Frontal cortex (tissue), 4 donors: ENCODE measurements at places on chromosomes 11 and 22.

GRCh38 chr22:42996646-42997365 lies 18.1 kb downstream of the PACSIN2 start:
- no peak for DNase-seq

GRCh38 chr11:65185869-65186341 lies 4.2 kb downstream of the CAPN1 start:
- DNase-seq: no peak

- DNase-seq: no peak
These were observed 6.7 kb downstream of the ZC3H7B start for GRCh38 chr22:41308054-41308453.

DNA sequence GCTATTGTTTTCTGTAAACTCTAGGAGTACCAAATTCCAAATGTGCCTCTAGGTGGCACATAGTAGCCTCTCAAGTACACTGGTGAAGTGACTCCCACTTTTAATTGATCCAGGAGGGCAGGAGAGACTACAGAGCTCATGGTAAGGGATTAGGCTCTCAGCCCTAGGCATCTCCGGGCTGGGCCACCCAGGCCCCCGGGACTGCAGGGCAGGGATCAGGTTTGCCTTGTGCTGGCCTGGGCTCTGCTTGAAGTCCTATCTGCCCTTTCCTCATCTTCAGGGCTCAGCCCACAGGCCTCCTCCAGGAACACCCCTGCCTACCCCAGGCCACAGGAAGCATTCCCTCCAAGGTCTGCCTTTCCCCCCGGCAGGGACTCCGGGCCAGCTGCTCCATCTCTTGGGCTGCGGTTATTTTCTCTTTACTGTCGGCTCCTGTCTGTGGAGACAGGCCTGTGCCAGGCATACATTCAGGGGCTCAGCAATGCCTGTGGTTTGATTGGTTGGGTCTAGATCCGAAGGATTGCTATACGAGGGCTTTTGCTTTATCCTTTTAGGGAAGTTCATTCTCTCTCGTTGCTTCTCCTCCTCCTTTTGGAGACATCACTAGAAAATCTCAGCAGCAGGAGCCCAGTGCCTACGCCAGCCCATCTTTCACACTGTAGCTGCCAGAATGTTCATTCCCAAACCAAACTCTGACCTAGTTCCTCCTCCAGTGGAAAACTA lies 32.8 kb downstream of the PARVA start:
- DNase-seq: peak; percentile 29

DNA sequence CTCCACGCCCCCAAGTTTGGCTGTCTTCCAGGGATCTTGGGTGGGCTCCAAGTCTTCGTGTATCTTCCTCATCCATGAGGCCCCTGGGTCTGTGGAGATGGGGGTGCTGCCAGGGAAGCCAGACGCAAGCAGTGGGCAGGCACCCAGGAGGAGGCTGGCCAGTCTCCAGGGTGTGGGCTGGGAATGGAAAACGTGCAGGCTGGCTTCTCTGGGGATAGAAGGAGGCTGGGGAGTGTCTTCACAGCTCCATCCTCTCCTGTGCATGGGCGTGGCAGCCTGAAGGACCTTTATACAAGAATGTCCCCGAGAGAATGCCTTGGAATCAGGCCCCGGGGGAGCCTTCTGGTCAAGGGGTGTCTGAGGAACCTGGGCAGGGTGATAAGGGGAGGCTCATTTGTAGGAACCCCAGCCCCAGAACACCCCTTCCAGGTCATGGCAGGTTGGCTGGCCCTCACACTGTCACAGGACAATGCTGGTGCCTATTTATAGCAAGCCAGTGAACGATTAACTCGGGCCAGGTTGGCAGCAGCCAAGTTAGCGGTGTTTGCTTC lies 14.0 kb downstream of the SGSM1 start:
- DNase-seq: no peak

- no peak for DNase-seq
These were observed 2.3 kb downstream of the RBX1 start for GRCh38 chr22:40953471-40953870.

DNA sequence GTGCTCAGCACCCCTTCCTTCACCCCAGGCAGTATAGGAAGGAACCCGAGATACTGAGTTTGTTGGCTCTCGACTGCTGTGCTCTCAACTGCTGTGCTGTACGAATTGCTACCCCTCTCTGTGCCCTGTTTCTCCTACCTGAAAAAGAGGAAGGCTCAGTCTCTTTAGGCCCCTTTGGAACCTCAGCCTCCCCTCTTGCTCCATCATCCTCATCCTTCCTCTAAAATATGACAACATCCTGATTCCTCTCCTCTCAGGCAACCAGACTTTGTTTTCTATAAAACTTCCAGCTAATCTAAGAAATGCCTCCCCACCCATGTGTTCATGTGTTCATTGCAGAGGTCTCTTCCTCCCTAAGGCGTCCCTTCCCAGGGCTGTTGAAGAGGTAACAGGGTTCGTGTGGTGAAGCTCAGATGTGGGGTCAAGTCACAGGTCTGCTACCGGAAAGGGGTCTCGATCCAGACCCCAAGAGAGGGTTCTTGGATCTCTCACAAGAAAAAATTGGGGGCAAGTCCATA lies 35.5 kb upstream of the CD82 start:
- no peak for DNase-seq

- no peak for DNase-seq
These were observed 2.7 kb downstream of the P2RY6 start for GRCh38 chr11:73274722-73275380.

GRCh38 chr11:77082838-77083565 lies 16.2 kb downstream of the CAPN5 start:
- no peak for DNase-seq

DNA sequence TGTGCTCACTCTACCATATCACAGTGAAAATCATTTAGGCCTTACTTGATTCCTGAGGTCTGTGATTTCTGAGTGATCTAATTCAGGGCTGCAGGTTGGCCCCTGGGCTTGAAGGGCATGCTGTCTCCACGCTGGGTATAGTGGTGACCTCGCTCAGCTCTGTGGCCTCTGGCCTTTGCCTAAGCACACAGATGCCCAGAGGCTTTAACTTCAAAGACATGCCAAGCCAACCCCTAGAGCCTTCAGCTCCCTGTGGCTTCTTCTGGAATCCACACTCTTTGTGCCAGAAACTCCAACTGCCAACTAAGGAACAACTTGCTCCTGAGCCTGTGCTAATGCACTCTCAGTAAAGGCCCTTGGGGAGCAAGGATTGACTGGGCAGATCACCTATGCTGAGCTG lies 232.6 kb upstream of the MPPED2 start:
- no peak for DNase-seq

DNA sequence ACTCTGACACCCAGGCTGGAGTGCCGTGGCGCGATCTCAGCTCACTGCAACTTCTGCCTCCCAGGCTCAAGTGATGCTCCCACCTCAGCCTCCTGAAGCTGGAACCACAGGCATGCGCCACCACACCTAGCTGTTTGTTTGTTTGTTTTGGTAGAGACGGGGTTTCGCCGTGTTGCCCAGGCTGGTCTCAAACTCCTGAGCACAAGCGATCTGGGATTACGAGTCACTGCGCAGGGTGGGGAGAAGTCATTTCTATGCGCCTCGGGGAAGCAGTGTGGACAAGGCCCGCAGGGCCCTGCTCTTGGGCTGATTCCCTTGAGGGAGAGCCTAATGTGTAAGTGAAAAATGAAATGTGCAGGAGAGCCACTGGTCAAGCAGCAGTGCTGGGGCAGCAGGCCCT lies 19.6 kb upstream of the SEPTIN5 start:
- no peak for DNase-seq

DNA sequence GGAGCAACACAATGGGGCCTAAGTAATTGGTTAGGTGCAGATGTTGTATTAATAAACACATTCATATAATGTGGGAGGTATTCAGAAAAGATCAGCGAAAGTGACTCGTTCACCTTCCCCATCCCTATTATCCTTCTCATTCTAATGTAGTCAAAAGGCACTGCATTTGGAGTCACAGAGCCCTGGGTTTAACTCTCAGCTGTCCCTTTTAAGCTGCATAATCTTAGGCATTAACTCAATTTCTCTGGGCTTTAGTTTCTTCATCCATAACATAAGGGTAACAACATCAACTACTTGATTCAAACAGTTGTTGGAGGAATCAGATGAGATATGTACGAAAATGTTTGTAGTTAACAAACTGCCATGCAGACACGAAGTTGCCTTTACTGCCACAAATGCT lies 187.6 kb upstream of the PITPNB start:
- DNase-seq: no peak

GRCh38 chr11:114183044-114183511 lies 113.1 kb upstream of the NNMT start:
- no peak for DNase-seq

DNA sequence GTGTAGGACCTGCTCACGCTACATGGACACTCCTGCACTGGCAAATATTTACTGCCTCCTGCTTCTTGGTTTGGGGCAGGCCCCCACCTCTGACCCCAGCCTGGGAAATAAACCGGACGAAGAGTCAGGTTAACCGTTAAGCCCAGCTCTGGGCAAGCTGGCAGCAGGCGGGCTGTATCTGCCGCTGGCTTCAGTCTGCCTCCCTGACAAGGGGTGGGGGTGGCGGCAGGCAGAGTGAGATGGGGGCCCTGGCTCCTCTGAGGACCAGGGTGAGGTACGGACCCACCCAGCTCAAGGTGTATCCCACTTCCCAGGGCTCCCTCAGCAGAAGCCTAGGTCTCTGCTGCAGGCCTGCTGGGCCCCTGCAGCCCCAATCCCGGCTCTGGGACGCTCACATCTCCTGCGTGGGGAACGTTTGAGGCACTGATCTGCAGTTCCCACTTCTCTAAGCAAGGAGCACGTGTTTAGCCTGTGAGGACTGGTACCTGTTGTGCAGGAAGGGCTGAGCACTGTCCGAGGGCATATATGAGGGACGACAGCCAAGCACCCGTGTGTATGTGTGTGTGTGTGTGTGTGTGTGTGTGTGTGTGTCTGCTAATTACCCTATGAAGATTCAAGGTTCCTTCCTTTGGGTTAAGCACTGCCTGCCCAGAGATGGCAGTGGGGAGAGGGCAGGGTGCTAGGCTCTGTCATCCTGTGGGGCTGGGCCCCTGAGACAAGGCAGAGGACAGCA lies 1.1 kb upstream of the LRRC75B start:
- DNase-seq: no peak

- DNase-seq: no peak
These were observed 139.6 kb upstream of the LMO1 start for GRCh38 chr11:8403310-8403709.

GRCh38 chr11:79720115-79720514 lies 279.3 kb upstream of the TENM4 start:
- DNase-seq: no peak

GRCh38 chr11:97225794-97226193 lies 836.0 kb downstream of the JRKL start:
- no peak for DNase-seq

- DNase-seq: no peak
These were observed 27.3 kb downstream of the FAM118A start for GRCh38 chr22:45336971-45337431.

- DNase-seq: no peak
These were observed 7.1 kb downstream of the ACAD8 start for GRCh38 chr11:134260503-134260902.

DNA sequence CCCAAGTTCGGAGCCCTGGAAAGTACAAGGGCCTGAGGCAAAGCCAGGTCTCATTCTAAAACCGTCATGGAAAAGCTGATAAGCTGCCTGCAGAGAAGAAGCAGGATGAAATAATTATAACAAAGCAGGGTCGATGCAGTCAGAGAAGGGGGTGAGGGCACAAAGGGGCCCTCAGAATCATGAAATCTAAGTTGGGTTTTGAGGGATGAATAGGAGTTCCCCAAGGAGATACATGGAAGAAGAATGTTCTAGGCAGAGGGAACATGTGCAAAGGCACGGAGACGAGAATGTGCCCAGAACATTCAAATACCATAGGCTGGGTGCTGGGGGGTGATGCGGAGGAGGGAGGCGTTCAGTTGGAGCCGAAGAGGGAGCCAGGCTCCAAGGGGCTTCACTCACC lies 25.0 kb downstream of the IGLL1 start:
- DNase-seq: no peak

GRCh38 chr22:27654546-27655445 lies 146.8 kb downstream of the MN1 start:
- no peak for DNase-seq

DNA sequence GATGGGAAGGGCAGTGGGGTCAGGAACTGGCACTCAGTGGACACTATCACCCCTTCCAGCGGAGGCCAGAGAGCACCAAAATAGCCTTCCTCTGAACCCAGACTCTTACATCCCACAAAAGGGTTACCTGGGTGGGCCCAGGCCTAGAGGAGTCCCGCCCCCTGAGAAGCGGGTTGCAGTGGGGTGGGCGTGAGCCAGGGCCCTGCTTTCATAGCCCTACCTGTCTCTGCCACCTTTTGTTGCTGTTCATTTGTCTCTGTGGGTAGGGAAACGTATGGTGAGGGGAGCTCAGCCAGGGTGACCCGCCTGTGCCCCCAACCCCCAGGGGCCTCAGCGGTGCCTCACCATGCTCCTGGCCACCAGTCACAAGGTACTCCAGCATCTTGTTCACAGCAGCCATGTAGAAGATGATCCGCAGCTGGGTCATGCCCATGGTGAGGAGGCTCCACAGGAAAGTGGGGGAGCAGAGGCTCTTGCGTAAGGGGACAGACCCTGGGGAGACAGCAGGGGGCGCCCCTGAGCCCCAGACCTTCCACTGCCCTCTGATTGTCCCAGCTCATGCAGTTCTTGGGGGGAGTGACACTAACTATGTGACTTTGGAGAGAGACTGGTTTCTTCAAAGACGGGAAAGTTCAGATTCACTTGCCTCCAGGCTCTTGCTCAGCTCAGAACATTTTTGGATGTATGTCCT lies 24.0 kb downstream of the SLC43A1 start:
- no peak for DNase-seq

- no peak for DNase-seq
These were observed 14.8 kb downstream of the CCND1 start for GRCh38 chr11:69655479-69656428.

DNA sequence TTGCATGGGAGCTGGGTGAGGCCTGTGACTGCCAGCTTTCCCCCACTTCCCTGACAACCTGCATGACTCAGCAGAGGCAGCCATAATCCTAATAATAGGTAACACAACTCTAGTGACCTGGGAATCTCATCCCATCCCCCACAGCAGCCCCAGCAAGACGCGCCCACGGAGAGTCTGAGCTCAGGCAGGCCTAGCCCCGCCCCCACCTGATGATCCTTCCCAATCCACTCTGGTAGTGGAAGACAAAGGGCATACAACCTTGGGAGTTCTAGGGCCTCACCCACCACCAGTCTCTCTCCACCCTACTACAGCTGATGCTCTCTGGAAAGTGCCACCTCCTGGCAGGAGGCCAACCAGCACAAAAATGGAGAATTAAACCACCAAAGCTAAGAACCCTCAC lies 60.3 kb downstream of the CWF19L2 start:
- no peak for DNase-seq

GRCh38 chr11:46279126-46280099 lies 2.0 kb downstream of the CREB3L1 start:
- peak; percentile 69 for DNase-seq

DNA sequence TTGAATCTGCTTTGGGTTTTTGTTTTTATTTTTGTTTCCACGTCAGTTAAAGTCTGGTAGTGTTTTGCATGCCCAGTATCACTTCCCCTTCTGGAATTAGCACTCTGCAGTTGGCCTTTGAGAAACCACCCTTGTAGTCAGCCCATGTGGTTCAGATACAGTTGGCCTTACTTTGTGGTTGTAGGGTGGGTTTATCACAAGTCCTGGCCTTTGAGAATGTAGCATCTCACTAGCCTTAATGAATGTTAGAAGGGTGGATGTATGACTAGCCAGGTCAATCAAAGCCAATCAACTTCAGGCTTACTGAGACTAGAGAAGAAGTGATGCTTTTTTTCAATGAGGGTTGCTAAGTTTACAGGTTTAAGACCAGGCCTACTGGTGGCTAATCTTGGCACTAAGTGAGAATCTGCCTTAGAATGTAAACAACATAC lies 19.8 kb downstream of the ARL14EP start:
- DNase-seq: no peak

GRCh38 chr11:91293119-91293518 lies 931.5 kb upstream of the FAT3 start:
- no peak for DNase-seq
